ENCODE measurements at places on chromosomes 13 and 19. TPM values are rescaled to one million over a fixed set of nuclear protein-coding genes. Genes with fewer than 3 reads are reported as not detected.

DNA sequence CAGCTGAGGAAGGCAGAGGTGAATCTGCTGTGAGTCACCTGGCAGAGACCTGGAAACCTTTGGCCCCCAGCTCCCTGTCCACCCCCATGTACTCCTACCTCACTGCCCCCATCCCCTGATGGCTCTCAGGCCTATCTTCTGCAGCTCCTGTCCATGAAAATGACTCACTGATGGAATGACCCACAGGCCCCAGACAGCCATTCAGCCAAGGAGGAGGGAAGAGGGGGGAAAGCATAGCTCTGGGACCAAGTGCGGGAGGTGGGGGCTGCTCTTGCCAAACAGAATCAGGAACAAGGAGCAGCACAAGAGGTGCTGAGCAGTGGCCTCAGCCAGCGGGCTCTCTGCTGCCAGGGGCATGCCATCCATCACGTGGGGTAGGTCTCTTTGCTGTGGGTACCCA is 111.4 kb upstream of the C1QTNF9B start:
- no peak for DNase-seq

GRCh38 chr13:55402870-55403269 is 1737.8 kb upstream of the PRR20A start:
- no peak for DNase-seq

GRCh38 chr13:42543215-42543797 is 30.6 kb upstream of the TNFSF11 start:
- DNase-seq, result no peak

NPAS1 gene
- total RNA-seq, result 0.41 TPM

- no peak for DNase-seq
These were observed 289.7 kb downstream of the SLITRK6 start for GRCh38 chr13:85509512-85509911.

GRCh38 chr19:57282011-57282643 is 1.8 kb downstream of the ZNF460 start:
- DNase-seq, result peak; percentile 49

ZNF829 gene
- total RNA-seq, result 5.5 TPM

PSG1 gene
- total RNA-seq, result not detected

DNA sequence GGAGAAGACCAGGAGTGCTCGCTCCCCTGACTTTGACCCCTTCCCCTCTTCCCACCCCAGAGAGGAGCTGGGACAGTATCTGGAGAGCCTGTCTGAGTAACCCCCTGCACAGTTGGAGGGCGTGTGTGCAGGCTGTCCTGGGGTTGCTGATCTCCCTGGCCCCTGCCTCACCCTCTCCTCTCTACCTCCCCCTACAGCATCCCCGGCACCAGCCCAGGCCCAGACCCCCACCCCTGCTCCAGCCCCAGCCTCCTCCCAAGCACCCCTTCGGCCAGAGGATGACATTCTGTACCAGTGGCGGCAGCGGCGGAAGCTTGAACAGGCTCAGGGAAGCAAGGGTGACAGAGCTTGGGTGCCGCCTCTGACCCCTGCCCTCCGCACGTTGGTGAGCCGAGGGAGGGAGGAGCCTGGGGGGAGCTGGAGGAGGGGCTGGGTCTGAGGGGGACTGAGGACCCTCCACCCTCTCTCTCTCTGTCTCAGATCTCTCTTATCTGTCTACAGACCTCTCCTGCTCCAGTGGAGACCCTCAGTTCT is 8.7 kb downstream of the PROSER3 start:
- no peak for DNase-seq

FUT1 gene
- total RNA-seq, result 0.09 TPM

- DNase-seq, result peak; percentile 49
These were observed 113.2 kb downstream of the KCNRG start for GRCh38 chr13:50128428-50128931.

GRCh38 chr19:10826846-10827245 is 9.2 kb downstream of the TMED1 start:
- no peak for DNase-seq

DNA sequence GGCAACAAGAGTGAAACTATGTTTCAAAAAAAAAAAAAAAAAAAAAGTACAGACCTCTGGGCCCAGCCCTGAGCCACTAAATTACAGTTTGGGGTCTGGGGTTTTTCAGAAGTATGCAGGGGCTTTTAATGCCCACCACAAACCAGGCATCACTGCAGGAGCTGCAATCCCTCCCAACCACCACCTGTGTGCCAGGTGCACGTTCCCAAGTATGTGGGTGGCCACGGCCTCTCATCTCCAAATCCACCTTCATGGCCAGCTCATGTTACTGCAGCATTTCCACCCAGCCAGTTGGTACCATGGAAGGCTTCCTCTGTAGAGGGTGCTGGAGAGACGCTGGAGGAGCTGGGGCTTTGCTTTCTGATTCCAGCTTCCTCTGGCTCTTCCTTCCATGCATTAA is 26.5 kb downstream of the CEP89 start:
- DNase-seq, result no peak

GRCh38 chr13:34174671-34175145 is 356.8 kb downstream of the RFC3 start:
- DNase-seq, result no peak

TMC4 gene
- 1.3 TPM for total RNA-seq

DNA sequence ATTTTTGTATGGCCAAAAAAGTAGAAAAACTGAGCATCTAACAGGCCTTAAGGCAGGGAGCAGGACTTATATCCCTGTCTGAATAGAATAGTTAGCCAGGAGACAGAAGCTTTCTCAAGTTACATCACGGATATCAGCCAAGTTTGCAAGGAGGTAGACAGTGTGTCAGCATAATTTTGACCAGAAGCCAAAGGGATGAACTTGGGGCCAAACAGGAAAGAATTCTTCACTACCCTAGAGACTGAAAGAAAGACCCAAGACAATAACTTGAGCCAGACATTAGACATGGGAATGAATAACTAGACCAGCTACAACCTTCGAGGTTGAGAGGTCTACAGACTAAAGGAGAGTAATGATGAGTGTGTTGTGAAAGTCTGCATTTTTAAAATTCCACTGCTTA is 48.1 kb upstream of the PCDH9 start:
- no peak for DNase-seq

DNA sequence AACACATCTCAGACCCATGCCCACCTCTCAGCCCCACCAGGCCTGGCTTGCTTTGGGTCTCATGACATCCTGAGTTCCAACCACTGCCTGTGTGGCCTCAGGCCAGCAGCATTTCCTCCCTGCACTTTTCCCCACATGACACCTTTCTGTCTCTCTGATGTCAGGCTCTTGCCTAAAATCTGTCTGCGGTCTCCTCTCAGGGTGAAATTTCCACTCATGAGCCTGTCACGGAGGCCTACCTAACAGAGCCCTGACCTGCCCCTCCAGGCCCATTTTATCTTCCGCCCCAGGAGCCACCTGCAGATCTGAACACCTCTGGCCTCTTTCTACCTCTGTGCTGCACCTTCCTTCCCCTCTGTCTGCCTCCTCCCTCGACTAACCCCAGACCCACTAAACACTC is 93.5 kb downstream of the ZDHHC20 start:
- DNase-seq, result peak; percentile 67

GRCh38 chr19:10812196-10812595 is 23.8 kb downstream of the TMED1 start:
- no peak for DNase-seq

DNA sequence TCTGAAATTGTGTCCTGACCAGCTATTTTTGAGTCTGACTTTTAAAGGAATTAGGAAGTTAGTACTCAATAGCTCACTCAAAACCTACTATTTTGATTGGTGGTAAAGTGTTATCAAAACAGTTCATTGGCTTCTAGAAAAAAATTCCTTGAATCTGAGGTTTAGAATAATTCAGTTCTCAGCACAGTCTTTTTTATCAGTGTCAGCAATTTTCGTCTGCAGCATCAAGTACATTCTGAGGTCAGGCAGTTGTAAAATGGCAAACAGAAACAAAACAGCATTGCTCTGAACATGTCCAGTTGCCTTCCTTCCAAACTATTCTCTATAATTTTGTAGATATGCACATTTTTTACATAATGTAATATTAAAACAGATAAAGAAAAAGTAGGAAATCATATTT is 1644.1 kb downstream of the SLITRK5 start:
- DNase-seq, result no peak

GRCh38 chr13:77079902-77080413 is 53.0 kb upstream of the FBXL3 start:
- DNase-seq, result no peak

FFAR1 gene
- total RNA-seq, result not detected

ITPKC gene
- 5.8 TPM for total RNA-seq

- no peak for DNase-seq
These were observed 161.6 kb downstream of the RNF17 start for GRCh38 chr13:24925318-24926231.

DNA sequence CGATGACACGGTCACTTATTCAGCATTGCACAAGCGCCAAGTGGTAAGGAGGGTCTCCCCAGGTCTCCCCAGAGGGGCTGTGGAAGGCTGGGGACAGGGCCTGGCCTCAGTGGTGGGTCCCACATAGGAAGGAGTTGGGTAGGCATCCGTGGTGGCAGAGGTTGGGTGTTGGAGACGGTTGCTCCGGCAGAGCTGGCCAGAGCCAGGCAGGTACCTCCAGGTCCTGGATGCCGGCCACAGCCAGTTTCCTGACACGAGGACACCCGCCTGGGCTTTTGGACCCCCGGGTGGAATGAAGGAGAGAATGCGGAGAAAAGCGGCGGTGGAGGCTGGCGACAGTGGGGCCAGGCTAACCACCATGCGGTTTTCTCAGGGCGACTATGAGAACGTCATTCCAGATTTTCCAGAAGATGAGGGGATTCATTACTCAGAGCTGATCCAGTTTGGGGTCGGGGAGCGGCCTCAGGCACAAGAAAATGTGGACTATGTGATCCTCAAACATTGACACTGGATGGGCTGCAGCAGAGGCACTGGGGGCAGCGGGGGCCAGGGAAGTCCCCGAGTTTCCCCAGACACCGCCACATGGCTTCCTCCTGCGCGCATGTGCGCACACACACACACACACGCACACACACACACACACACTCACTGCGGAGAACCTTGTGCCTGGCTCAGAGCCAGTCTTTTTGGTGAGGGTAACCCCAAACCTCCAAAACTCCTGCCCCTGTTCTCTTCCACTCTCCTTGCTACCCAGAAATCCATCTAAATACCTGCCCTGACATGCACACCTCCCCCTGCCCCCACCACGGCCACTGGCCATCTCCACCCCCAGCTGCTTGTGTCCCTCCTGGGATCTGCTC is 1.3 kb upstream of the FFAR1 start:
- DNase-seq, result peak; percentile 73

DNA sequence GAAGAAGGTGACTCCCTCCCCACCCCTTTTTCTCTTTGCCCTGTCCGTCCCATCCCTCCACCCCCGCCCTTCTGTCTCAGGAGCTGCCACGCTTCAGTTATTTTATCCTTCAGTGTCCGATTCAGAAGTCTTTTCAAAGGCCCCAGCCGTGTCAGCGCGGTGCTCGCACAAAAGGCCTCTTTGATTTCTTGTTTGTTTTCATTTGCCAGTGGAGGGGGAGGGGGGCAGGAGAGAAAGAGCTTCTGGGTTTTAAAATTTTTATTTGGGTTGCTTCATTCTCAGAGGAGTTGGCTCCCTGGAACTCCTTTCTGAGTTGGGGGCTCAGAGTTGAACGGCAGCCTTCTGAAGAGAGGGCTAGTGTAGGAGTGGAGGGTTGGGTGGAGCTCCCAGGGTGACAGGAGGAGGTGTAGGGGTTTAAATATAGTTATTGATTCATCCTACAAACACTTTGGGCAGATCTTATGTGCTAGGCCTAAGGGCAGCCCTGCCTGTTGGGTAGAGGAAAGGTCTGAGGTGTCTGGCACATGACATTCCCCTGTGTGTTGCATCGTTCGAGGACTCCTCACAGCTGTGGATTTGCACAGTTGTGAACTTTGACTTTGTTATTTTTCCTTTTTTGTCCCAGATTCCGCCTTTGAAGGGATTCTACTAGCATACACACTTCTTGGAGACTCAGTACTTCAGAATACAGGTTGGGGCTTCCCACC is 36.8 kb downstream of the NFIX start:
- DNase-seq, result no peak

SIGLEC14 gene
- total RNA-seq, result not detected

GRCh38 chr19:38149661-38150061 is 74.4 kb downstream of the DPF1 start:
- DNase-seq, result no peak

GRCh38 chr13:76160961-76161925 is 525.1 kb downstream of the LMO7 start:
- DNase-seq, result no peak

- DNase-seq, result no peak
These were observed 98.8 kb upstream of the TMTC4 start for GRCh38 chr13:100773429-100773828.

SDHAF1 gene
- total RNA-seq, result 19.8 TPM

KLC3 gene
- not detected for total RNA-seq

- no peak for DNase-seq
These were observed 69.9 kb downstream of the SLITRK6 start for GRCh38 chr13:85729296-85729695.

GRCh38 chr13:20124303-20124702 is 36.5 kb downstream of the GJA3 start:
- DNase-seq, result no peak

GRCh38 chr19:8505680-8506401 is 3.4 kb upstream of the PRAM1 start:
- peak; percentile 71 for DNase-seq

ZNF227 gene
- 29.4 TPM for total RNA-seq

TRIP10 gene
- 22.2 TPM for total RNA-seq

DNA sequence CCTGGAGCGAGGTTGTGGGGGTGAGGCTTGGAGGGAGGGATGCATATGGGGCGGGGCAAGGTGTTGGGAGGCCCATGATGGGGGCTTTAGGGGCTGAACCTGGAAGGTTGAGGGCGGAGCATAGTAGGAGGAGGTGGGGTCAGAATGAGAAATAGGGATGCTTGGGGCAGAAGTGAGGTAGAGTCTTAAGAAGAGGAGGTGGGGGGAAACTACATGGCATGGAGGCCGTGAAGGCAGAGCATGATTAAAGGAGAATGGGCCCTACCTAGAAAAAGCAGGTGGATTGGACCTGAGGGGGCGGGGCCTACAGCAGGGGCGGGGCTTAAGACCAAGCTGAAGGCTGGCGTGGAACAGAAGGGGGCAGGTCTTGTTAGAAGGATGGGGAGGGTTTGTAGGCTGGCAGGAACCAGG is 799 bp downstream of the NR1H2 start:
- peak; percentile 68 for DNase-seq

DNA sequence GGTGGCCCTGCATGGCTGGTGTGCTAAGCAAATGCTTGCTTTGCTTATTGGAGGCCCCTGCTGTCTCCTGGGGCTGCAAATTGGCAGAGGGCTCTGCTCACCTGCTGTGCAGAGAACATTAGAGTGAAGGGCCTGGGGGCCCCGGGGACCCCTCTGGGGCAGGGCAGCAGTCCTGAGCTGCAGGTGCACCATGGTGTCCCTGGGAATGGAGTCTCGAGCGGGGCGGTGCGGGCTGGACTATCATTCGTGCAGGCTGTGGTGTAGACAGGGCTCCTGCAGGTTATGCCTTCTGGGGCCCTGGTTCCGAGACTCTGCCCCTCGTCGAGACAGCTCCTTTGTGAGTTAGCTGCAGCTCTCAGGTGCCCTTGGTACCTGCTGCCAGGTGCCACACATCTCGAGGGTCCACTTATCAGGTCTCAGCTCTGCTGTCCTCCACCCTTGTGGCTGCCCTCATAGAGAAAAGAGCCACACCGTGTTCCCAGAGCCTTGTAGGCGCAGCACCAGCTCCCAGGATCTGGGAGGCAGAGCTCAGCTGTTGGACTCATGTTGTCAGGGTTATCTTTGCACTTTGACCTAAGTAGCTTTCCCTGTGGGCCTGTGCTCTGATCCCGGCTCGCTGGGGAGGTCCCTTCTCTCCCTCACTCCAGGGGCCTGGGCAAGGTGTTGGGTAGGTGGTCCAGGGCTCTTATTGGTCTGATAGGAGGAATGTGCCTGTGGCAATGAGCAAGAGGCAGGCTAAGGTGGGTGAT is 58.0 kb upstream of the ZNF536 start:
- no peak for DNase-seq

SHANK1 gene
- total RNA-seq, result not detected

ZNF136 gene
- total RNA-seq, result 11.3 TPM

Data from activated CD8-positive, alpha-beta memory T cell treated with anti-CD3 and anti-CD28 coated beads, Interleukin-2, amount 10 ng/mL, durations not matched to agents 7 days and 5 days (primary cell).